ENCODE measurements at places on chromosomes 16 and 17.
A peak's percentile ranks its signal among the peaks of the same experiment; 100 is the strongest.

- no peak for DNase-seq
Observed at GRCh38 chr17:61127960-61128359, 271.7 kb upstream of the TBX2 start.

DNA sequence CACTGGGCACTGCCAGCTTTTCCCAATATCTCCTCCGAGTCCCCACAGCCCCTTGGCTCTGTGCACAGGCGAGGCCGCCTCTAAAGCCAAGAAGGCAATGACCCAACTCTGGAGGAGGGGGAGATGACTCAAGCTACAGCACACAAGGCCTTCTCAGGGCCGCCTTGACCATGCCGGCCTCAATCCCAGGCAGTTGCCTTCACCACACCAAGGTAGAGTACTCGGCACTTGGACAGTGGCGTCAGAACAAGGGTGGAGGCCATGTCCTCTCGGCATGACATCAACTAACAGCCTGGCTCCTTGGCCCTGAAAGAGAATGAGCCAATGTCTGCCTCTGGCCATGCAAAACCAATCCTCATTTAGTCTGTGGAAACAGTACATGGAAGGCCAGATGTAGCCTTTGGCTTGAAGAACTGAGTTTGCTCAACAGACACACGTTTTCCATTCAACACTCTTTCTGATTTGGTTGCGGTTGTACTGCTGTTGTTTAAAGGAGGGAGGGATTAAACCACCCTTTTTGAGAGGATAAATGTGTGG lies 139.6 kb downstream of the XYLT1 start:
- DNase-seq, result no peak

- DNase-seq, result peak; percentile 89
Observed at GRCh38 chr16:58684354-58685083, at the start of gene SLC38A7. TSS of gene SLC38A7 (minus strand) at chr16:58684770. CDS start at chr16:58680126, 4,644 bp downstream.

DNA sequence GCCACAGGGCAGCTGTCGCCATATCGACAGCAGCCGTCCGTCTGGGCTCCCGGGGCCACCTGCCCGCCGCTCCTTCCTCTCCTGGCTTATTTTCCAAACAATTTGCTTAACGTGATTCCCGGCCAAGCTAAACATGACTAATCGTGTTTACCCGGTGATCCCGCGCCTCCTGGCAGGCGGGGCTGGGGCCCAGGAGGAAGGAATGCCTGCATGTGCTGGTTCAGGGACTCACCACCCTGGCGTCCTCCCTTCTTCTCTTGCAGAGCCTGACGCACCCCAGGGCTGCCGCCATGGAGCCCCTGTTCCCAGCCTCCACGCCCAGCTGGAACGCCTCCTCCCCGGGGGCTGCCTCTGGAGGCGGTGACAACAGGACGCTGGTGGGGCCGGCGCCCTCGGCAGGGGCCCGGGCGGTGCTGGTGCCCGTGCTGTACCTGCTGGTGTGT lies 6.1 kb downstream of the SSTR5 start:
- no peak for DNase-seq

DNA sequence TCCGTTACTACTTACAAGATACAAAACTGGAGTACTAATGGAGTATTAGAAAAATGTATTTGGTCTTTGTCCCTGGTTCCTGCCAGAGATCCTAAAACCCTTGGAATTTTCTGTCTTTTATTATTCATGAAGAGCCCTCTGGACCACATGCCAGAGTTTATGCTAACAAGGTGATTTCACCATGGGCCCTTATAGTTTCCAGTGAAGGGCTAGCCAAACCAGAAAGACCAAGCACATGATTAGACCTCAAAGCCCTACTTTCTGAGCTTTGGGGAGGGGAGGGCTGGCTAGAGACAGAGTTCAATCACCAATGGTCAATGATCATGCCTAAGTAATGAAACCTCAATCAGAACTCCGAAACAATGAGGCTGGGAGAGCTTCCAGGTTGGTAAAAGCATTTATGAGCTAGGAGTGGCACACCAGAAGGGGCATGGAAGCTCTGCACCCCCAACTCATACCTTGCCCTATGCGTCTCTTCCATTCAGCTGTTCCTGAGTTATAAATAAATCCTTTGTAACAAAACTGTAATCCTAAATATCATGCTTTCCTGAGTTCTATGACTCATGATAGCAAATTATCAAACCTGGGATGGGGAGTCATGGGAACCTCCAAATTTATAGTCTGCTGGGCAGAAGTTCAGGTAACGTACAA lies 10.4 kb downstream of the DCUN1D3 start:
- DNase-seq, result no peak

GRCh38 chr17:76542566-76542971 lies 2.7 kb downstream of the PRCD start:
- no peak for DNase-seq

DNA sequence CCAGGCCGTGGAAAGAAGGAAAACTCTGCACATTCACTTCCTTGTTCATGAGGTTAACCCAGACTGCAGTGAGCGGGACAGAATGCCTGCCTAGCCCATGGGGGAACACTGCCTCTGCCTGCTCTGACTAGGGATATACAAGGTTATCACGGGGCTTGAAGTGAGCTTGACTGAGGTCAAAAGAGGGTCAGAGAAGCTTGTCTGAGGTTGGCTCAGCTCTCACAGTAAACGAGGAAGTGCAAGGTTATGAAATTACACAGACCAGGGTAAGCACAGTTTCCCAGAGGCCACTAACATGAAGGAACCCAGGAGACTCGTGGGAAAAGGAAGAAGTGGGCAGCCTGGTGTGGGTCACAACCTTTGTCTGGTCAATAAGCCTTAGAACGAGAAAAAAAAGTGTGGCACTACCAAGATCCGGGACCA lies 28.7 kb downstream of the HIC1 start:
- peak; percentile 35 for DNase-seq

- DNase-seq, result no peak
Observed at GRCh38 chr17:75074532-75074931, 13.2 kb upstream of the SLC16A5 start.

- DNase-seq, result no peak
Observed at GRCh38 chr17:4490109-4490591, 8.5 kb upstream of the SPNS2 start.

DNA sequence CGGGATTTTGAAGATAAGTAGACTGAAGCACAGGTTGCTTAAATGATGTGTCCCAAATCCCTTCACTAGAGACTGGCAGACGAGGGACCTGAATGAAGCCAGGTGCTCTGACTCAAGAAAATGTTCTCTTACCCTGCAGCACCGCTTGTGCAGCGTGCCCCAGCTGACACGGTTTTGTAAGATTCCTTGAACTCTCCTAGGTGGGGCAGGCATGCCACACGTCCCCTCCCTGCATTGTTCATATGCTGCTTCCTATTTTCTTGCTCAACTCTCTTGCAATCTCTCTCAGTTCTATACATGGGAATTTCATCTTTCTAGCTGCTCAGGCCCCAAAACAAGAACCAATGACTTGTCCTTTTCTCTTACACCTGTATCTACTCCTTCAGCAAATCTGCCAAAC lies 22.1 kb upstream of the HNF1B start:
- DNase-seq, result no peak

- no peak for DNase-seq
Observed at GRCh38 chr17:40209404-40210093, 9.6 kb upstream of the WIPF2 start.

DNA sequence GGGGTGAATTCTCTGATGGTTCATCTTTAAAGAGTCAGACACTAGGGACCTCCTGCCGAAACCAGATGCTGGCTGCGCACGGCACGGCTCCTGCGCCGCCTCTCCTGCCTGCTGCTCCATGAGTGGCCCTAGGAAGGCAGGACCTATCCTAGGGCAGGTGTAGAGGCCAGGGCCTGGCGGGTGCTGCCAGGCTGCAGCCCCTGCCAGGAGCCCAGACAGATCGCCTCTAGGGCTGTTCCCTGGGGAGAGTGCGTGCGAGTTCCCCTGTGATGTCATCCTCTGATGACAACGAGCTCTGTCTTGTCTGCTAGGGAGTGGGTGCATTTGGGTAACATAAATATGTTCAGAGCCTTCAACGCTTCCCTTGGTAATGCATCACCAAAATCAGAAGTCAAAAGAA lies 23.9 kb downstream of the SLC38A10 start:
- DNase-seq, result no peak

GRCh38 chr17:48293319-48294019 lies 136.5 kb downstream of the SKAP1 start:
- no peak for DNase-seq

DNA sequence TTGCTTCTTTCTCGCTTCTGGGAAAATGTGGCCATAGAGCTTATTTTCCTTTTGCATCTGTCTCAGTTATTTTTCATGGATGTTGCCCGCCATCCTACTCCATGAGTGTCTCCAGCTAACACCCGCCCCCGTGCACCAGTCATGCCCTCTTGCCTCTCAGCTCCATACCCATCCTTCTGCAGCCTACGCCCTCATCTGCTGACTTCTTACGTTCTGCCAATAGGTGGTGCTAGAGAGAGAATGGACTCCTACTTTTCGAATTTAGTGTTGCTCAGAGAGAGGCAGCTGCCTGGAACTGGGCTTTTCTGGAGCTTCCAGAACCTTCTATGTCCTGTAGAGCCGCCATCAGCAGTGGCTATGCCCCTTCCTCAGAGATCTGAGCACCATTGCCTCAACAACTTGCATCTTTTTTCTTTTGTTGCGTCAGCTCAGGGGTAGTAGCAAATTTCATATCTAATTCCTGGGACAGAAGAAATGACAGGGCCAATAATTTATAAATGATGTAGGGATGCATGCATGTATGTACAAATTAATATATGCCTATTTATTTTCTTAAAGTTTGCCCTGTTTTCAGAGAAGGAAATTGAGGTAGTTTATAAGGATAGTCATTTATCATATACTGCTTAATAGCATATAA lies 119.7 kb upstream of the MYOCD start:
- DNase-seq, result peak; percentile 17

GRCh38 chr17:58308173-58308984 lies 20.2 kb downstream of the TSPOAP1 start:
- no peak for DNase-seq

DNA sequence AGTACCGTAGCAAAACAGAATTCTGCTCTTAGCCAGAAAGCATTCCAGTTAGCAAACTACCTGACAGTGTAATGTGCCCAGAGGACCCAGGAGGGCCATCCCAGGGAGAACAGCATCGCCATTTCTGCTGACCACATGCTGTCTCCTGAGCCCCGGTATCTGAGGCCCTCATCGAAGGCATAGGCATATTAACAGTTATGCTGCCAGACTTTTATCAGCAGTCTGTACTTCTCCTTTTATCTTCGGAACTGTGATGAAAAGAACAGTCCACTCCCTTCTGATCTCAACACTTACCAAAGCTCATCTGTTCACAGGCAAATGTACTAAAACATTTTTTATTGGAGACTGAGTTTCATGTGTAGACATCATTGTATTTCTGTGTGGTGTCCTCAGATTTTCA lies 236.4 kb downstream of the PRKCA start:
- no peak for DNase-seq

- no peak for DNase-seq
Observed at GRCh38 chr16:75234856-75235696, 16.3 kb downstream of the CTRB1 start.

- DNase-seq, result no peak
Observed at GRCh38 chr16:51150165-51150887, 744 bp downstream of the SALL1 start.

- no peak for DNase-seq
Observed at GRCh38 chr16:89060207-89060794, 33.4 kb upstream of the ACSF3 start.

GRCh38 chr17:7854078-7854777 lies 638 bp upstream of the TMEM88 start:
- DNase-seq, result no peak

DNA sequence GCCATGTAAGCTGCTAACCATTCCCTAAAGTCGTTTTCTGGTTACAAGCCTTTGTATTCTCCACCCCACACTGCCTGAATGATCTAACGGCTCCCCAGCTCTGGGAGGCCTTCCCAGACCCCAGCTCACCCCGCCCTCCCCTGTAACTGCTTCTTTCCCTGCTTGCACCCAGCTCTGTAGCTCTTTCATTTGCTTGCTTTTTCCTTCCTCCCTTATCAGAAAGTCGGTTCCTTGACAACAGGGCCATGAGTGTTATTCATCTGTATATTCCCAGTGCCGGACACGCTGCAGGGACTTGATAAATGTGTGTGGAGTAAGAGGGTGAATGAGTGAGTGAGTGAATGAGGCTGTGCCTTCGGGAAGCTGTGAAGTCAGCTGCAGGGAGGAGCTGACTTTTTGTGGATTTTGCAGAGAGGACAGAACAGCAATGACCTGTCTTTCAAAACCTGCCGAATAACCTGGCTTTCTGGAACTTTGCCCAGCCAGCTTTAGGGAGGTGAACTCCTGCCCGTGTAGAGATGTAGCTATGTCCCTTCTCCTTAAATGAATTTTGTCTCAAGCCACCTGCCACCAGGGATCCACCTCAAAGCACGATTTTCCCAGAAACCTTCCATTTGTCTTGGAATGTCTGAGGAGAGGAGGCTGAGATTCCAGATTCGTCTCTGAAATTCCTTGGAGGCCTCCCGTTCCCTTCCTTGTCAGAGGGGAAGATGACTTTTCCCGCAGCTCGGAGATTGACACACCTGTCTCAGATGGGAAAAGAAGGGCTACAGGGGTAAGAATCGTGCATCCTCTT lies 20.0 kb upstream of the CACNG4 start:
- DNase-seq, result no peak

- no peak for DNase-seq
Observed at GRCh38 chr16:10936272-10936984, 5.8 kb downstream of the DEXI start.

DNA sequence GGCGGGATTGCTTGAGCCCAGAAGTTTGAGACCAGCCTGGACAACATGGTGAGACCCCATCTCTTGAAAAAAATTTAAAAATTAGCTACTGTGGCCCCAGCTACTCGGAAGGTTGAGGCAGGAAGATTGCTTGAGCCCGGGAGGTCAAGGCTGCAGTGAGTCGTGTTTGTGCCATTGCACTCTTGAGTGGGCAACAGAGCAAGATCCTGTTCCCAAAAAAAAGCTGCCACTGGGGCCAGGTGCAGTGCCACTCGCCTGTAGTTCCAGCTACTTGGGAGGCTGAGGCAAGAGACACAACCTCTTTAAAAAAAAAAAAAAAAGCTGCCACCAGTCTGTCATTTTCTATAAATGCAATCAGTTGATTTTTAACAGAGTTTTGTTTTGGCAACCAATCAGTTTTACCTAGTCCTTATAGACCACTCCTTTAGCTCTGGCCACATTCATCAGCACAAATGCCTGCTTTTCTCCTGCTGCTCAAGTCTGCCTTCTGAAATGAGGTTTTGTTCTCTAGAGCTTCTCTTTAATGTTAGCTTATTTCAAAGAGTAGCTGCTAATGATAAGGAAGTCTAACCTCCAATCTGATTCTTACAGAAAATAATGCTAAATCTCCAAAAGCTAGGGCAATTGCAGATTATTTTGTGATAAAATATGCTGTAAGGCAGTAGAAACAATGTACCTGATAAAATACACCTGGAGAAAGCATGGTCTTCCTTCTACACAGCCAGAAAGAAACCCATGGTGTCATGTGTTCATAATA lies 64.8 kb downstream of the TUBD1 start:
- DNase-seq, result no peak

- no peak for DNase-seq
Observed at GRCh38 chr16:55871411-55872038, 3.6 kb downstream of the CES5A start.

Data from putamen (tissue), 1 donor.